Kidney epithelial cell (primary cell): ENCODE measurements at places on chromosomes 2 and 18. TPM values are rescaled to one million over a fixed set of nuclear protein-coding genes. Genes with fewer than 3 reads are reported as not detected.

Gene HOXD4
- total RNA-seq: 5.4 and 13.8 TPM in 2 replicates

Gene GAREM1
- total RNA-seq: 2.9 and 3.8 TPM in 2 replicates

Gene UGT1A9
- total RNA-seq: not detected in 2 replicates

GRCh38 chr2:151658081-151658480 lies 76.2 kb downstream of the NEB start:
- no peak for DNase-seq

Gene HOXD1
- total RNA-seq: 9.8 and 11.1 TPM in 2 replicates

DNA sequence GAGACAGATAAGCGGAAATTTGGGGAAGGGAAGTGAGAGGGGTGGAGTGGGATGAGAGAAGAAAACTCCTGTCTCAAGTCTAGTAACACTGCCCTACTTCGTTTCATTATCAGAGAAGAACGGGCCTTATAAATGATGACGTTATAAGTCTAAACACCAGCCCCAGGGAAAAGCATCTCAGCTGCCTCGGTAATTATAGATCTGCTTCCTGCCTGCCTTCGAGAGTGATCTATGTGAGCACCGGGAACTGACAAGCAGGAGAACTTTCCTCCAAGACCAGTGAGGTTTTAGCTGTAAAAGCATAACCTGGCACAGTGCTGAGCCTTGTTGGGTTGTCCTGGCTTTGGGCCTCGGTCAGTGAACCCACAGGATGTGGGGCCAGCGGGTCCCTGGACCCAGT lies 227.9 kb upstream of the SIX2 start:
- no peak for DNase-seq

Gene GCA
- 14.4 and 33.3 TPM in 2 replicates for total RNA-seq

- no peak for DNase-seq
Measured at GRCh38 chr2:39483534-39483933, 46.4 kb upstream of the MAP4K3 start.

Gene REG1B
- total RNA-seq: not detected in 2 replicates

DNA sequence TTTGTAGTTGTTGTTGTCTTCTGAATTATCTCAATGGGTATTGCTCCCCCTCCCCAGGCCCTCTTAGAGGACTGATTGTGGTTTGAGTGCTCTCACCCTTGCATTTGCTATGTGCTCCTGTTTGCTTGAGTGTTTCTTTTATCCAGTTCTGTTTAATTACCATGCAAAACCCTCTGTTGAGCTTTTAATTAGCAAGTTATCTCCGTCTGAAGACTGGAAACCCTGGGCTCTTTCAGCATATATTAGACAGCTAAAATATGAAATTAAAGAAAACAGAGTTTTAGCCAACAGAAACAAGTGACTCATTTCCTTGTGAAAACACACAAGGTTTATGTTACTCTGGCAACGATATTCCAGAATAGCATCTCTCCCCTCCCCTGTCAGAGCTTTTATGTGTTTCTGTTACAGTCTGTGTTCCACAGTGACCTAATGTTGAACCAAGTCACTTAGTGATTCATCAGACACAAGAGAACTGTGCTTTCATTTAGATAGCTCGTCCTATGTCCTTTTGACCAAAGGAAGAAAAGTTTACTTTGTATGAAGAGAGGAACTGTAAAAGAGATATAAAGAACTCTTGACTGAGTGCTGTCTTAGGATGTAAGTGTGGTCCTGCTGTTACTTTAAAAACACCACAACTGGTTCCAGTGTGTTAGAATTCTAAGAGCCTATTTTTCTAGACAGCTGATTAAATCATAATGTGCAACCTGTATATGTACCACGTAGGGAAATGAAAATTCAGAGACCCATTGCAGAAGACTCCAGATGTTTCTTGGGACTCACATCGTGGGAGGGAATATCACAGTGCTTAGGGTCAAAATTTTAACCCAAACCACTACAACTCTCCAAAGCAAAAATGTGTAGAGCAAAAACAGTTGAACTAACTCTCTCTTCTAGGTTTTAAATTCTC lies 172.8 kb upstream of the RBMS1 start:
- DNase-seq: peak; percentile 95

DNA sequence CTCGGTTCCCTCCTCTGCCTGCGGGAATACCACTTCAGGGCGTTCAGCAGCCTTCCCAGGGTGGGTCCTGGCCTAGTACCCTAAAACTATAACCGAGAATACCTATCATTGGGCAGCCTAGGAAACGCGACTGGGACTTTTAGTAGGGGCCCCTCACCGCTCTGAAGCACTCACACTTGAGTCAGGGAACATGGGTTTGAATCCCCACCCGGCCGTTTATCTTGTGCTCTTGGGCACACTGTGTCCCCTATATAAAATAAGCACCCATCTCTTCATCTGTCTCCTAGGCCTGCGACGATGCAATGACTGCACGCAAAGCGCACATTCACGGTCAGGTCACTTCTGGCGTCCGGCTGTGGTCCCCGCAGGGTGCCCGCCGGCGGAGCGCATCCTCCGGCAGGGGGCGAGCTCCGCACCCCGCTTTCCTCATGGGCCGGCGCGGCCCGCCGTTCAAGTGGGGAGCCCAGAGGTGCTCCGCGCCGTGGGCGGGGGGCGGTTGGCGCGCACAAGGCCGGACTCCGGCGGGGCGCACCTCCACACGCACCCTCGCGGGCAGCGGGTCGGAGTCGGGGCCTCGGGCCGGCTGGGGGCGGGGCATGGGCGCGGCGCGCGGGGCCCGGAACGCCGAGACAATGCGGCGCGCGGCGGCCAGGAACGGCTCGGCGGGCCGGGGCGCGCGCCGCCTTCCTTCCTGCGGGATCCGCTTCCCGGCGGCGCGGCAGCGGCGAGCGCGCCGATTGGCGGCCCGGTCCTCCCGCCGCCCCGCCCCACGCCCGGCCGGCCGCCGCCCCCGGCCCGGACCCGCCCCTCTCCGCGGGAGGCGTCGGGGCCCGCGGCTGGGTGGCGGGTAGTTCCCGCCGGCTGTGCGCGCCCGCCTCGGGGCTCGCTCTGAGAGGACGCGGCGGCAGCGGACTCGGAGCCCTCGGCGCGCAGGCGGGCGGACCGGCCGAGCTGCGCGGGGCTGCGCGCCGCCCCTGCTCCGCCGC lies at the start of gene ASAP2:
Gene ASAP2, plus strand, starts transcription at position 850 of the 986 bp plus-strand sequence. CDS start 293 bp downstream, outside the sequence.
- DNase-seq: no peak

DNA sequence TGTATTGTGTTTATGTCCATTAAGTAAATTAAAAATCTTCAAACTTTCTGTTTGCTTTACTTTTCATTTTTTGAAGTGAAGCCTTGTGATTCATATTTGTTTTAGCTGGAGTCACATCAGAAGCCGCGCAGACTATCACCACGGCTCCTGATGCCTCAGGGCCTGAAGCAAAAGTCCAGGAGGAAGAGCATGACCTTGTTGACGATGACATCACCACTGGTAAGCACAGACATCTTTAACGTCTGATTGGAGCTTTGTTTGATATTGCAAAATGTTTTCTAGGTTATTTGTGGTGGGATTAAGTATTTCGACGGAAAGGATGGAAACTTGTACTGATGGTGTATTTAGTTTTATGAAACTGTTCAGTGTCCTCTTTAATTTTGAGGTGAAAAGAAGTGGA lies 164.8 kb downstream of the WDR7 start:
- DNase-seq: no peak

Gene SMYD5
- 30.2 and 33.6 TPM in 2 replicates for total RNA-seq

DNA sequence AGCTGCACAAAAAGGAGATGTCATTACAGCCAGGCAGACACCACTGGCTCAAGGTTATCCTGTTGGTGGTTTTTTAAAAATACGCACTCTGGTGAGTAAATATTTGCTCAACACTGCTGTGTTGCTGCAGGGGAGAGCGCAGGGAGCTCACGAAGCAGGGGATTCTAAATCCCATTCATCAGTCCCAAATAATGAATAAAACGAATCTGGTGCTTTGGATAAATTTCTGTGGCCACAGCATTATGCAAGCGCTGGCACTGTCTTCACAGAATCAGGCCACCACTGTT lies 256.2 kb downstream of the HDAC4 start:
- no peak for DNase-seq

Gene PPP1R1C
- 2.1 and 4.9 TPM in 2 replicates for total RNA-seq

Gene MAB21L4
- total RNA-seq: 2.1 and 2.5 TPM in 2 replicates

GRCh38 chr2:105545730-105546627 lies 147.1 kb upstream of the FHL2 start:
- DNase-seq: no peak

DNA sequence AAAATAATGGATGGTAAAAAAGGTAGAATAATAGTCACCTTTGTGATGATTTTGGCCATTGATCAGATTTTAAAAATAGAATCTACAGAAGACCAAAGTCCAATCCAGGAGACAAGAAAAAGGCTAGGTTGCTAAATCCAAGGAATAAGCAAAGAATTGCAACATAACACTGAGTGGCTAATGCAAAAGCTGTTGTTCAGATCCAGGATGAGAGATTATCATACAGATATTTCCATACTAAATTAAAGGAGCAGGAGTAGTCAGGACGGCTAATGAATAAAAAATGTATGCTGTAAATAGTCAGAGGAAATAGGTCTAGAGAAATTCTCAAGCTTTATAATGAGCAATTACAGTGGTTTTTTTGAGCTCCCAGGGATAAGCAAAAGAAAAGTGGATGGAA lies 745.9 kb upstream of the ACVR2A start:
- no peak for DNase-seq
